ENCODE measurements at places on chromosomes 13 and 19.

- no peak for DNase-seq
These were observed 23.4 kb upstream of the TBC1D4 start for GRCh38 chr13:75505327-75505726.

DNA sequence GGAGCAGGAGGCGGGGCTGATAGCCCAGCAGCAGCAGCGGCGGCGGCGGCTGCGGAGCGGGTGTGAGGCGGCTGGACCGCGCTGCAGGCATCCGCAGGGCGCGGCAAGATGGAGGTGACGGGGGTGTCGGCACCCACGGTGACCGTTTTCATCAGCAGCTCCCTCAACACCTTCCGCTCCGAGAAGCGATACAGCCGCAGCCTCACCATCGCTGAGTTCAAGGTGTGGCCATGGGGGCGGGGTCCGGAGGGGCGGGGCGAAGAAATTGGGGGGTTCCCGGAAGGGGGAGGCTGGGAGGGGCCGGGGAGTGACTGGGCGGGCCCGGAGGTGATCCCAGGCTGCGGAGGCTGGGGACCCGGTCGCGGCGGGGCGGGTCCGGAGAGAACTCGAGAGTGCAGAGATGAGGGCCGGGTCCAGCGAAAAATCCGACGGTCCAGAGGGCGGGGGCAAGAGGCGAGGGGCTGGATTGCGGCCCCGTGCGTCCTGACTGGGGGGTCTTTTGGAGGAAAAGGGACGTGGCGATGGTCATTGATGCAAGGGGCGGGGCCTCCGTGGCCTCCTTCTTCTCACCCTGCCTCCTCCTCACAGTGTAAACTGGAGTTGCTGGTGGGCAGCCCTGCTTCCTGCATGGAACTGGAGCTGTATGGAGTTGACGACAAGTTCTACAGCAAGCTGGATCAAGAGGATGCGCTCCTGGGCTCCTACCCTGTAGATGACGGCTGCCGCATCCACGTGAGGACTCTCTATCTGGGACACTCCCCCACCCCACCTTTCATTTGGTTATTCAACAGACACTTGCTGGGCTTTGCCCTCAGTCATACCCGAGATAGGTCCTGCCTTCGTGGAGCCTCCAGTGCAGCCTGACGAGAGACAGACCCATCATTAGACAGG lies at the start of gene TBCB:
TBCB (plus strand) TSS at position 16 of the 891 bp plus-strand sequence; CDS start at position 109, 93 bp downstream.
- DNase-seq: peak; percentile 82

GRCh38 chr19:46571495-46571894 lies 29.6 kb upstream of the CALM3 start:
- peak; percentile 46 for DNase-seq

DNA sequence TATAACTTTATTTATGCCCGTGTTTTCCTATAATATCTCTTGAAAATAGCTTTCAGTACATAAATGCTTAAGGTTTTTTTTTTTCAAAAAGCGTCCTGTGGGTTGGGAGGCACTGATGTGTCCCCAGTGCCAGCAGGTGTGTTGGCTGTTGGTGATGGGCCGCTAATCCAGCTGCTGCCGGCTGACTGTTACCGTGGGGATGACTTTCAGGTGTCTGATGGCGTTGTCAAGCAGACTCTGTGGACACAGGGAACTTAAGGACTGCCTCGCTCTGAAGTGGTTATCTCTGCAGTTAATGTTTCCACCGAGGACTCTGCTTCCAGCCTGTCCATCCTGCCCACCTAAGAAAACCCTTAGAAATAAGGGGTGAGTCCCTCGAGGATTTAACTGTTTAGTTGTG lies 94.5 kb downstream of the ANKRD10 start:
- DNase-seq: no peak

- no peak for DNase-seq
These were observed 159.9 kb downstream of the KATNAL1 start for GRCh38 chr13:30147421-30147820.

DNA sequence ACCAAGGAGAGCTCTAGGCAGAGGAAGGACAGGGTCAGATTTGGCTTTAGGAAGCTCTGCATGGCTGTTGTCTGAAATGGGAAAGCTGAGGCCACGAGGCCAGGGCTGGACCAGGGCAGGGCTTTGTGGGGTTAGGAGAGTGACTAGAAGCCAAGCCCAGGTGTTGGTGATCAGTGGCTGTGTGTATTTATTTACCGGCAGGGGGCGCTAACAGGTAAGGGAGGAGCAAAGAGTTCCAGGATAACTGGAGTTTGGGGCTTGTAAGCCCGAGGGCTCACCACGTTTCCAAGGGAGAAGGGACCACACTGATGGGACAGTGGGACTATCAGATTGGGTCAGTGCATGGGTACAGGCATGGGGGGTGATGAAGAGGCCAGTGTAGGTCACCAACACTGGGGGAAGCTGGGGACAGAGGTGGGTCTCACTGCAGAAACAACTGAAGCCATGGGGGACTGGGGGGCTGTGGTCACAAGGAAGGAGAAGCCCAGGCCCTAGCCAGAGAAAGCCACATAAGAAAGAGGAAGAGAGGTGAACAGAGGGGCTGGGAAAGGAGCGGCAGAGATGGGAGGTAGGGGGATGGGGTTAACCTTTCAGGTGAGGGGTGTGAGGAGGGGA lies 3.9 kb downstream of the TMEM147 start:
- peak; percentile 79 for DNase-seq

DNA sequence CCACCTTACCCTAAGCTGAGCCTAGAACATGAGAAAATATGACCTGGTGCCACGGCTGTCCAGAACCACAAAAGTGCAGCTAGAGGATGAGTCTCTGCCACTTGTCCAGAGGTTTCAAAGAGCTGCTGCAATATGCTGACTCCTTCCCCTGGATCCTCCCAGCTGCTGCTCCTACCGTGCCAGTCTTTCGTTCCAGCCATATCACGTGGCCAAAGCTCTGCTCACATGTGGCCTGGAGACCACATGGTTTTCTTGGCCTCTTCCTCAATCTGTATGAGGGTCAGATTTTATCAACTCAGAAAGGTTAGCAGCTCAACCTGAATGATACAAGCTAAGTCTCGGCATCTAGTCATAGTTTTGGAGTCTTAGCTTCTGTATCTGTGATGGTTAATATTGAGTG lies 3.2 kb upstream of the SACS start:
- DNase-seq: no peak

- no peak for DNase-seq
These were observed 2781.6 kb upstream of the PCDH20 start for GRCh38 chr13:64197232-64197631.

DNA sequence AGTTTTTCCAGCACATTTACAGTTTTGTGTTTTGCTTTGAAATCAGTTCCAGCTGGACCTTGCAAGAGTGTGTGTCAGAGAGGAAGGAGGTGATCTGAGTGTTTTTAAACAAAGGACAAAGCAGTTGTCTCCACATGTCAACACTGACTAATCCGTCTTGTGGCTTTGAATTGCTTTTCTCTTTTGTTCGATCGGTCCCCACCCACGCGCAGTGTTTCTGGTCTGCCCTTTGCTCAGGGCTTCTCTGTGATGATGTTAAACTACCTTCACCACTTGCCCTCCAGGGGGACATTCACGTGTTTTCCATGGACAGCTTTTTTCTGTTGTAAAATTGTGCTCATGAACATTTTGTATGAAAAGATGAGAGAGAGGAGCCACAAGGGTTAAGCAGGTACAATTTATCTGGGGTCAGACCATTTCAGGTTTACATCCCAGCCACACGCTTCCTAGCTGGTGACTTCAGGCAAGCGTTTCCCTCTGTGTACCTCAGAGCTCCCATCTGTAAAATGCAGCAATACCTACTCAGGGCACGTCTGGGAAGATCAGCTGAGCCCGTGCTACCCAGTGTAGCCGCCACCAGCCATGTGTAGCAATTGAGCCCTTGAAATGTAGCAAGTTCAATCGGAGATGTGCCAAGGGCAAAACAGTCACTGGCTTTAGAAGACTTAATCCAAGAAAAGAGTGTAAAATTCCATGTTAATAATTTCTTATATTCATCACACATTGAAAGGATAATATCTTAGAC lies 13.5 kb upstream of the PLA2G4C start:
- DNase-seq: no peak

GRCh38 chr13:74193391-74193790 lies 59.2 kb upstream of the KLF12 start:
- no peak for DNase-seq

GRCh38 chr13:82364525-82364924 lies 1517.7 kb downstream of the SLITRK1 start:
- no peak for DNase-seq

GRCh38 chr13:112713517-112714253 lies 23.8 kb downstream of the ATP11A start:
- DNase-seq: peak; percentile 48

- DNase-seq: no peak
These were observed 133.3 kb downstream of the KLF12 start for GRCh38 chr13:74000876-74001275.

DNA sequence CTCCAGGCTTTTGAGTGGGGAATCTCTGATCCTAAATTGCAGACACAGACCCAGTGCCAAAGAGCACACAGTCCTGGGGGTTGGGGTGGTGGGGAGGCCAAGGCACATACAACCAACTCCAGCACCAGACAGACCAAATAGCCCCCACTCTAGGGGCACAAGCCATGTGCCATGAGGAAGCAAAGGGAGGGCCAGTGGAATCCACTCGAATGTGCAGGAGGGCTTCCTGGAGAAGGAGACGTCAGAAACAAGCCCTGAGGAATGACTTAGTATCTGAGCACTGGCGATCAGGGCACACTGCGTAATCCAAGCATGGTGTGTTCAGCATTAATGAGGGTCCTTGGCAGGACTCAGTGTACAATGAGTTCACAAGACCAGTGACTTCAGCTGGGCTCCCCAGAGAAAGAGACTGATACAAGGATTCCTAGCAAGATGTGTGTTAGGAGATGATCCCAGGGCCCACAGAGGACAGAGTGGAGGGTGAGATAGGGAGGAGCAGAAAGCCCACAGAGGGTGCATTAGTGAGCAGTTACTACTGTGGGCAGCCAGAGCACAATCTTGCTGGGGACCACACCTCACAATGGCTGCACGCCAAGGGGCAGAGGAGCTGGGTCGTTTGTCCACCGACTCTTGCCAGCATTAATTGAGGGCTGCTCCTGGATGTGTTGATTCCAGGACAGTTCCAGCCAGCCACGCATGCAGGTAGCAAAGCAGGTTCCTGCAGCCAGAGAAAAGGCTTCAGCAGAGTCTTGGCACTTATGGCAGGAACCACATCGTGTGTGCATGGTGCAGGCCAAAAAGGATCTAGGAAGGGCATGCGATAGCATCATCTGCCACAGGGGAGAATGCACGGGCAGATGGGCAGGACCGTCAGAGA lies 152.6 kb upstream of the VSTM2B start:
- no peak for DNase-seq

GRCh38 chr13:102856557-102856956 lies 10.7 kb downstream of the ERCC5 start:
- no peak for DNase-seq

DNA sequence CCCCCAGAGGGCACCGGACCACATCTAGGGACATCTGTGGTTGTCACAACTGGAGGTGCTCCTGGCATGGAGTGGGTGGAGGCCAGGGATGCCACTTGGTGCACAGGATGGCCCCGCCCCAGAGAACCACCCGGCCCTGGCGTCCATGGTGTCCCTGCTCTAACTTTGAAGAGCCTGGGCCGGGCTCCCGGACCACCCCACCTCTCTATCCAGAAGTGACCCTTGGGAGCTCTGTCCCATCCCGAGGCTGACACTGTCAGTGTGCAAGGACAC lies 22.9 kb upstream of the MYDGF start:
- no peak for DNase-seq

GRCh38 chr19:34983786-34984185 lies 16.3 kb upstream of the GRAMD1A start:
- DNase-seq: no peak

DNA sequence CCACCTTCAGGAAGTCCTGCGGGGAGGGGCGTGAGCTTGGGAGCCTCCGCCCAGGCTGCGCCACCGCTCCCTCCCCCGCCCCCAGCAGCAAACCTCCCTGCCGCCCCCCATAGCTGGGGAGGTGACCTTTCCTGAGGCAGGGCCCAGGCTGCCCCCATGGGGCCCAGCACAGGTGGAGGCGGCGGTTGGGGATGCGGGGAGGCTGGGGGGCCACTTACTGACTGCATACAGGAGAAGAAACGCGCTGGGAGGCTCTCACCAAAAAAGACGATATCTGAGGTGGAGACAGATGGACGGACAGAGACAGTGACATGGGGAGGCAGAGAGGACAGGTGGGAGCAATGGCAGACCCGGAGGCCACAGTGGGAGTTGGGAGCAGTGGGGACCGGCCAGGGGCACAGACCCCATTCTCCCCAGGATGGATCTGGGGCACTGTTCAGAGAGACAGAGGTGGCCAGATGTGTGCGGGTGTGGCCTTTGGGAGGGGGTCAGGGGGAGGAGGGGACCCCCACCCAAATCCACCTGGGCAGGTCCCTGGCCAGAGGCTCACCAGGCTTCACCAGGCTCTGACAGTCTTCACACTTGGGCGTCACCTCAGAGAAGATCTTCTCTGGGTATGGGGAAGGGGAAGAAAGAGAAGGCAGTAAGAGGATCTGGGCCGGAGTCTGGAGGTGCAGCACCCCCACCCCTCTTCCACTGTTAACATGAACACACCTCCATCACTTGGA lies 3.0 kb upstream of the RINL start:
- peak; percentile 50 for DNase-seq

GRCh38 chr19:8366121-8366581 lies 2.2 kb downstream of the ANGPTL4 start:
- DNase-seq: peak; percentile 15

GRCh38 chr13:85277748-85278147 lies 521.5 kb downstream of the SLITRK6 start:
- DNase-seq: no peak

- no peak for DNase-seq
These were observed 12.6 kb downstream of the EFNA2 start for GRCh38 chr19:1298235-1298634.

- peak; percentile 51 for DNase-seq
These were observed 3.0 kb downstream of the PPP6R1 start for GRCh38 chr19:55255618-55256423.

- no peak for DNase-seq
These were observed 330.3 kb upstream of the ARGLU1 start for GRCh38 chr13:106898231-106898630.

- DNase-seq: peak; percentile 14
These were observed 1.1 kb downstream of the TMEM160 start for GRCh38 chr19:47047272-47047762.

DNA sequence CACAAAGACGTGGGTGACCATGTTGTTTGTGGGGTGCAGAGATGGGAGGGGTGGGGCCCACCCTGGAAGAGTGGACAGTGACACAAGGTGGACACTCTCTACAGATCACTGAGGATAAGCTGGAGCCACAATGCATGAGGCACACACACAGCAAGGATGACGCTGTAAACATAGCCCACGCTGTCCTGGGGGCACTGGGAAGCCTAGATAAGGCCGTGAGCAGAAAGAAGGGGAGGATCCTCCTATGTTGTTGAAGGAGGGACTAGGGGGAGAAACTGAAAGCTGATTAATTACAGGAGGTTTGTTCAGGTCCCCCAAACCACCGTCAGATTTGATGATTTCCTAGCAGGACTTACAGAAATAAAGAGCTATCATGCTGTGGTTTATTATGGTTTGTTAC lies 5.6 kb downstream of the KLK2 start:
- DNase-seq: peak; percentile 62

- DNase-seq: no peak
These were observed 23.4 kb downstream of the UBAC2 start for GRCh38 chr13:99224021-99224420.

GRCh38 chr13:101917833-101918661 lies 465.6 kb downstream of the ITGBL1 start:
- no peak for DNase-seq

- DNase-seq: no peak
These were observed 2.4 kb downstream of the GADD45B start for GRCh38 chr19:2478278-2478755.
